Kidney (tissue), 22 donors: ENCODE measurements at places on chromosomes 12 and 14. TPM values are rescaled to one million over a fixed set of nuclear protein-coding genes. Genes with fewer than 3 reads are reported as not detected.

DNA sequence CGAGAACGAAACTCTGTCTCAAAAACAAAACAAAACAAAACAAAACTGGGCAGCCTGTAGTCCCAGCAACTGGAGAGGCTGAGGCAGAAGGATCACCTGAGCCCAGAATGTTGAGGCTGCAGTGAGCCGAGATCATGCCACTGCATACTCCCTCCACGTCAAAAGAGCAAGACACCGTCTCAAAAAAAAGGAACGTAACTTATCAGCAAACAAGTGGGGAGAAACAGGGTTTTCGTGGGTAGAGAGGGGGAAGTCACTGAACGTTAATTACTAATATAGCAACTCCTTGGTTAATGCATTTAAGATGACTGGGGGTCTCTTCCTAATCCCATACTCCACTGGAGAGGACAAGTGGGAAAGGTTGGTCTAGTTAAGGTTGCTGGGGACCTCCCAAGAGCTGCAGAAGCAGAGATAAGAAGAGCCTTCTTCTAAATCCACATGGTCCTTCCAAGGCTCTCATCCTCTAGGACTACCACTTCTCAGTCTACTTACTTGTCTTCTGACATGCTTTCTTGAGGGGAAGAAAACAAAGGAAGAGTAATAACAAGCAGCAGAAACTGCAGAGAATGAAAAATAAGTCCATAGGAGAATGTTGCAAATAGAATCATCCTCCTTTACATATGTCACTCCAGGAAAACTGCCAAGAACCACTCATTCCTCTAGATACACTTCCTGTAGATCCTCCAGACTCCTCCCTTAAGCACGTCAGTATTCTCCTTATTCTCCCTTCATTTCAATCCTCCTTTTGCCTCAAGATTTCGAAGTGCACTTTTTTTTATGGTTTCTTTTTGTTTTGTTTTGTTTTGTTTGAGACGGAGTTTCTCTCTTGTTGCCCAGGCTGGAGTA, 5.8 kb downstream of the NUMB start:
- no peaks in the 10 kb centered on the region for H3K27me3 ChIP-seq
- no peaks in the 10 kb centered on the region for H3K4me1 ChIP-seq
- no peaks in the 10 kb centered on the region for H3K36me3 ChIP-seq
- no peak overlapping the region for H3K27ac ChIP-seq

The CLEC4A gene
- 3.7 TPM for total RNA-seq

The SYNDIG1L gene
- total RNA-seq, result 0.13 TPM

- no peaks in the 10 kb centered on the region for H3K36me3 ChIP-seq
- no peaks in the 10 kb centered on the region for H3K27me3 ChIP-seq
- no peak overlapping the region for H3K4me3 ChIP-seq
- no peak overlapping the region for H3K27ac ChIP-seq
These were observed 13.4 kb downstream of the CKAP4 start for GRCh38 chr12:106234449-106234848.

DNA sequence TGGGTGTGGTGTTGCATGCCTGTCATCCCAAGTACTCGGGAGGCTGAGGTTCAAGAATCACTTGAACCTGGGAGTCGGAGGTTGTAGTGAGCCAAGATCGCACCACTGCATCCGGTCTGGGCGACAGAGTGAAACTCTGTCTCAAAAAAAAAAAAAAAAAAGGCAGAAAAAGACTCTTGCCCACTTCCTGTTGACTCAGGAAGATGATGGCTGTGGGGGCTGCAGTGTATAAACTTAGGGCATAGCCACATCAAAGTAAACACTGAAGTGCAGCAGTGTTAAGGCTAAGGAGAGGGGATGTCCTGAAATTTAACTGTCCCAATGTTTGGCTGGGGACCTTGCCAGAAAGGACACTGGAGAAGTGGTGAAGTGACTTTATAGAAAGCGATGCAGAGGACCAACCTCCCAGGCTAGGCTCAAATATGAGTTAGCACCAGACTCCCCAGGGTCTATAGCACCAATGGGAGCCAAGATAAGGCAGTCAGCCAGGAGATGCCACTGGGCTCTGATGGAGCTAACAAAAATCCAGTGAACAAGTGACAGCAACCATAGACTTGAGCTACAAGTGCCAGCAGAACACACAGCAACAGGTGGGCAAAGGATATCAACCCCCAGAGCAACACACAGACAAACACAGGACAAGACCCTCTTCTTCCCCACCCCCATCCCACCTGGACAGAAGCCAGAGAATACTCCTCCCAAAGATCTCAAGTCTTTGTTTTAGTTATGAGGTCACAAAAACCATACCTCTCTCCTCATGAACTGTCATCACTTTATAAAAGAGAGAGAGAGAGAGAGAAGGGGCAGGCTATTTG, 28.0 kb downstream of the NELL2 start:
- no peaks in the 10 kb centered on the region for H3K27me3 ChIP-seq
- no peak for DNase-seq
- H3K4me3 ChIP-seq, result no peak overlapping the region
- H3K36me3 ChIP-seq, result no peaks in the 10 kb centered on the region
- no peaks in the 10 kb centered on the region for H3K4me1 ChIP-seq

DNA sequence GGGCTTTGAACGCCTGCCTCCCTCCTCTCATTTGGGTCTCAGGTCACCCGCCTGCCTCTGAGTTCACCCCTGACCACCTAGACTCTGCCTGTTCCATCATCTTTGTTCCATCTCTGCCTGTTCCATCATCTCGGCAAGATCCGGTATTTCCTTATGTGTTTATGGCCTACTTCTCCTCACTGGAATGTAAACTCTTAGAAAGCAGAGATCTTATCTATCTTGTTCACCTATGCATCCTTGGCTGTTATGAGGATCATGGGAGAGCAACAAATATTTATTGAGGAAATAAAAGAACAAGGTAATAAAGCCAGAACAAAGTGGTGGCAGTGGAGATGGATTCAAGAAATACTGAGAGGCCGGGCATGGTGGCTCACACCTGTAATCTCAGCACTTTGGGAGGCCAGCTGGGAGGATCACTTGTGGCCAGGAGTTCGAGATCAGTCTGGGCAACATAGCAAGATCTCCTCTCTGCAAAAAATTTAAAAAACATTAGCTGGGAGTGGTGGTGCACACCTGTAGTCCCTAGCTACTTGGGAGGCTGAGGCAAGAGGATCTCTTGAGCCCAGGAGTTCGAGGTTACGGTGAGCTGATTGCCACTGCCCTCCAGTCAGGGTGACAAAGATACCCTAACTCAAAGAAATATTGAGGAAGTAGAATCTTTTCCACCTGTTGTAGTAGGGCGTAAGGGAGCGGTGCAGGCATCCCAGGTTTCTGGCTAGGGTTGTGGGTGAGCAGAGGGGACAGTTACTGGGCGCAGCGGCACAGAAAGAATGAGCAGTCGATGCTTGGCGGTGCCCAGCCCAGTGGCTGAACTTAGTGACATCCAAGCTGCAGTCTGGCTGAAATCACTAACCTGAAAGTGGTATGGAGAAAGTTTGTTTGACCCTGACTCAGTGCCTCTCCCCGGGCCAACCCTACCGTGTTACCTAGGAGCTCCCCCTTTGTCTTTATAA, 1.7 kb upstream of the KLC1 start:
- peaks cover 7% of the 10 kb centered on the region for H3K4me1 ChIP-seq
- peak overlapping the region; percentile 99 for H3K27ac ChIP-seq
- H3K27me3 ChIP-seq, result no peaks in the 10 kb centered on the region
- DNase-seq, result no peak
- H3K36me3 ChIP-seq, result no peaks in the 10 kb centered on the region
- no peak overlapping the region for H3K4me3 ChIP-seq

The ZNF891 gene
- total RNA-seq, result 3.1 TPM

DNA sequence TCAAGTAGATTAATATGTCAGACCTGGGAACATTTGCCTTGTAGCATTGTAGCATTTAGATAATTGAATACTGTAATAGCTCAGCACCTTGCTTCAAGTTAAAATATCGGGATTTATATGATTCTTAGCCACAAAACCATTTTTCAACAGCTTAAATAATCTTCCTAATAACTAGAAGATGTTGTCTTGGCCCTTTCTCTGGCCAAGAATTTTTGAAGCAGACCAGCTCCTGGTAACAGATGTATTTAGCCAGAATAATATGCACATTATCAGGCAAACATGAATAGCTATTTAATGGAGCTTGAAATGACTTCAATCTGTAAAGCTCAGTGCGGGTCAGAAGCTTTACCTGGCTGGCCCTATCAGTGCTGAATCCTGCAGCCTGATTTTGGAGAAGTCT, 913.1 kb downstream of the AACS start:
- H3K4me3 ChIP-seq, result no peak overlapping the region
- no peaks in the 10 kb centered on the region for H3K27me3 ChIP-seq

GRCh38 chr12:115790526-115790925, 487.0 kb downstream of the MED13L start:
- no peaks in the 10 kb centered on the region for H3K4me1 ChIP-seq
- DNase-seq, result no peak
- H3K36me3 ChIP-seq, result no peaks in the 10 kb centered on the region

DNA sequence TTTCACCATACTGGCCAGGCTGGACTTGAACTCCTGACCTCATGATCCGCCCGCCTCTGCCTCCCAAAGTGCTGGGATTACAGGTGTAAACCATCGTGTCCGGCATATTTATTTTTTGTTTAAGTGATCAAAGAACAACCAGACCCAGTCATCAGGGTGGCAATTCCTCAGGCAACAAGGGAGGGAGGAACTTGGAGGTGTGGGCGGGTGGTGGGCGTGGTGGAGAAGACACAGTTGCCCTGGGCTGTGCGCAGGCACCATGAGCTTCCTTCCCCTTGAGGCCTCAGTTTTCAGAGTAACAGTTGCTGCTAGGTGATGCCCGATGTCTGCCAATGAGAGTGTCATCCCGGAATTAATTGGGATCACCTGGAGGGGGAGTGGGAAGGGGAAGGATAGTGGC, 191.7 kb downstream of the ALG10 start:
- DNase-seq, result no peak
- no peaks in the 10 kb centered on the region for H3K27me3 ChIP-seq
- no peaks in the 10 kb centered on the region for H3K4me1 ChIP-seq
- H3K4me3 ChIP-seq, result no peak overlapping the region
- H3K36me3 ChIP-seq, result no peaks in the 10 kb centered on the region

DNA sequence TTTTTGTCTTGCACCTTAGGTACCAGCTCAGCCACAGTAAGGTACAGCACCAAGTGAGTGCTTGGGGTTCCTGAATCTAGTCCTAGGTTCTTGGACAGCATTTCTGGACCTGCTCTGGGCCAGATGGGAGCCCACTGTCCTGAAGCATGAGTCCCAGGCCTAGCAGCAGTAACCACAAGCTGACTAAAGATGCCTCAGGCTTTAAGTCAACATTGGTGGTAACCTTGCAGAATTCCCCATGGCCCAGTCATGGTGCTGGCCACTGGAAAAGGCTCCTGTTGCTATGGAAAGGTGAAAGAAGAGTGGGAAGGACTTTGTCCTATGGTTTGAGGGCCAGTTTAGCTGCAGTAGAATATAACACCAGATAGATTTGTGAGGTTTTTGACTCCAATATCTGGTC, 86.9 kb upstream of the CLEC14A start:
- H3K27ac ChIP-seq, result no peak overlapping the region
- H3K4me3 ChIP-seq, result no peak overlapping the region
- H3K36me3 ChIP-seq, result no peaks in the 10 kb centered on the region
- no peaks in the 10 kb centered on the region for H3K27me3 ChIP-seq

The VWF gene
- total RNA-seq, result 183 TPM

The TMEM229B gene
- total RNA-seq, result 7.8 TPM

The VPS33A gene
- total RNA-seq, result 20.1 TPM

The ATL1 gene
- 5.9 TPM for total RNA-seq

The CFAP251 gene
- total RNA-seq, result 10.8 TPM

DNA sequence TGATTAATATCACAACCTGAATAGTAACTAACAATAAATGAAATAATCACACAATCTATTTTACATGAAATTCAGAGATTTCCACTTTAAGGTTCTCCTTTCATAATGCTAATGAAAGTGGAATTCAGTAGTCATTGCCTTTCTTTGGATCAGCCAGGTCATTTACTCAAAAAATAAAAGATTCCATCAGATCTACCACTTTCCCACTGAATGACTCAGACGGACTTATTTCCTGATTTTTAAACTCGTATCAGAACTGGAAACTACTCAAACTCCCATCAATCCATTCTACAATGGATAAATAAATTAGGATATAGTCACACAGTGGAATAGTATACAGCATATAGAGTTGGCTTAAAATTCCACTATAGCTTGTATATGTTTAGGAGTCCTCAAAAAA, 237.1 kb downstream of the MED13L start:
- H3K4me3 ChIP-seq, result no peak overlapping the region
- H3K27ac ChIP-seq, result no peak overlapping the region
- no peaks in the 10 kb centered on the region for H3K27me3 ChIP-seq

The TAC3 gene
- not detected for total RNA-seq

DNA sequence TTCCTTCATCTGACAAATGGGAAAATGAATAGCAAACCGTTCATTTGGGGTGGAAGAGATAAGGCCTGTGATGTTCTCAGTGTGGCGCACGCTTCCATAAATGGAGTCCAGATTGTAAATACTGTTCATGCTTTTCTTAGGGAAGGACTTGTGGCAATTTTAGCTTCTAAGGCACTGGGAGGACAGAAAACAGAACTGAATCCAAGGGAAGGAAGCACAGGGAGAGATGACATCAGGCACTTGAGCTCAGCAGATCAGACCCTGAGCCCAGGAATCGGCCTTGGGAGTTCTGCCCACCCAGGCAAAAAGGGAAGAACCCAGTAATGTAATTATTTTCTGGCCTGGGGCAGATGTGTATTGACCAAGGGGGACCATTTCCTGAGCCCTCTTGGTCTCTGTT, 7.2 kb upstream of the SH2B3 start:
- H3K27me3 ChIP-seq, result no peaks in the 10 kb centered on the region
- H3K4me3 ChIP-seq, result no peak overlapping the region
- DNase-seq, result no peak
- no peaks in the 10 kb centered on the region for H3K36me3 ChIP-seq
- no peaks in the 10 kb centered on the region for H3K4me1 ChIP-seq

DNA sequence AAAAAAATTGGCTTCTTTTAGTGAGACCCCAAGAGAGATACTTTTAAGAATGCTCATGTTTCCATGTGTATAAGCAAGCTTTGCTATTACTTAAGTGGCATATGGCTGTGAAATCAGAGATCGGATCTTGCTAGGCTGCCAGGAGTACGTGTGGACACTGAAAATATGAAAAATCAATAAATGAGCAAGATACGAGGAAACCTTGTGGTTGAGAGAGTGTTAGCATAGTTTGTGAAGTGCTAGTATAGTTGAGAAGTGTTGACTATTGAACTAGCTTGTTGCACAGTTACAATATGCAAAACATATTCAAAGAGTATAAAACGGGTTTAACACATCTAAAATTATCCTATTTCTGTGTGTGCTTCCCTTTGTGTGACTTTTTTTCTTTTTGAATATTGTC, 230.9 kb upstream of the NOVA1 start:
- no peaks in the 10 kb centered on the region for H3K36me3 ChIP-seq
- H3K4me3 ChIP-seq, result no peak overlapping the region
- DNase-seq, result no peak
- H3K27me3 ChIP-seq, result no peaks in the 10 kb centered on the region
- no peak overlapping the region for H3K27ac ChIP-seq

The SLC6A15 gene
- 0.28 TPM for total RNA-seq
